ENCODE measurements at places on chromosomes 4 and X. TPM values are rescaled to one million over a fixed set of nuclear protein-coding genes. Genes with fewer than 3 reads are reported as not detected.

- no peak for DNase-seq
These were observed 13.8 kb upstream of the ATOH1 start for GRCh38 chr4:93814722-93815121.

GRCh38 chr4:16676230-16676770, 222.1 kb downstream of the LDB2 start:
- no peak for DNase-seq

- DNase-seq, result no peak
These were observed 776 bp downstream of the CEP44 start for GRCh38 chr4:174284487-174284886.

DNA sequence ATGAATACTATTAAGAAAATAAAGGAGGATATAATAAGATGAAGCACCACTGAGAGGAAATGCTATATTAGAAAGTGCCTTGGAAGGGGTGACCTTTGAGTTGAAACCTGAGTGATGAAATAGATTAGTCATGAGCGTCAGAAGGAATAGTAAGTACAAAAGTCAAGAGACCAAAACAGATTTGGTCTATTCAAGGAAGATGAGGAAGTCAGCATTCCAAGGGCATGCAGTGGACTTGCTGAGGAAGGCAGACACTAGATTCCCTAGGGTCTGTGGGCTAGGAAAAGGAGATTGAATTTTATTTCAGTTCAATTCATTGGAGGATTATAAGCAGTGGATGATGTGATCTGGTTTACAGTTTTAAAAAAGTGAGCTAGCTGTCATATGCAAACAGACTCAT, 73.0 kb upstream of the WDFY3 start:
- DNase-seq, result no peak

Gene FAAH2
- 12.9 TPM for polyA plus RNA-seq

Gene SLC7A11
- 1.7 TPM for polyA plus RNA-seq

Gene POF1B
- 0.44 TPM for polyA plus RNA-seq

Gene MAGEA2B
- polyA plus RNA-seq, result not detected

Gene CYP2U1
- 5.1 TPM for polyA plus RNA-seq

All from right renal cortex interstitium (tissue), 3 donors.